ENCODE measurements at places on chromosomes 11 and 22. TPM values are rescaled to one million over a fixed set of nuclear protein-coding genes. Genes with fewer than 3 reads are reported as not detected.

Gene POU2F3
- 0.20 TPM for total RNA-seq

Gene SLC36A4
- total RNA-seq: 9.0 TPM

Gene HOATZ
- total RNA-seq: not detected

Gene MGAT3
- not detected for total RNA-seq

Gene IL17REL
- total RNA-seq: not detected

Gene ARHGAP20
- total RNA-seq: 6.2 TPM

Gene MIOX
- total RNA-seq: not detected

Gene KDM4E
- not detected for total RNA-seq

Gene OR2AG2
- total RNA-seq: under 0.01 TPM

Gene GAL
- 0.39 TPM for total RNA-seq

Gene RAB39A
- not detected for total RNA-seq

Gene TPBGL
- total RNA-seq: not detected

Gene ANKK1
- total RNA-seq: not detected

Gene CTSW
- under 0.01 TPM for total RNA-seq

Gene KRTAP5-11
- not detected for total RNA-seq

Gene CHADL
- 0.37 TPM for total RNA-seq

Gene ZNF70
- 4.9 TPM for total RNA-seq

Gene GPR83
- under 0.01 TPM for total RNA-seq

Gene ALDH3B2
- not detected for total RNA-seq
